ENCODE measurements at places on chromosomes 6 and 20. TPM values are rescaled to one million over a fixed set of nuclear protein-coding genes. Genes with fewer than 3 reads are reported as not detected.

The TP53TG5 gene
- polyA plus RNA-seq = 3.5 TPM

The CCN6 gene
- polyA plus RNA-seq = 0.17 TPM

The FHL5 gene
- not detected for polyA plus RNA-seq

DNA sequence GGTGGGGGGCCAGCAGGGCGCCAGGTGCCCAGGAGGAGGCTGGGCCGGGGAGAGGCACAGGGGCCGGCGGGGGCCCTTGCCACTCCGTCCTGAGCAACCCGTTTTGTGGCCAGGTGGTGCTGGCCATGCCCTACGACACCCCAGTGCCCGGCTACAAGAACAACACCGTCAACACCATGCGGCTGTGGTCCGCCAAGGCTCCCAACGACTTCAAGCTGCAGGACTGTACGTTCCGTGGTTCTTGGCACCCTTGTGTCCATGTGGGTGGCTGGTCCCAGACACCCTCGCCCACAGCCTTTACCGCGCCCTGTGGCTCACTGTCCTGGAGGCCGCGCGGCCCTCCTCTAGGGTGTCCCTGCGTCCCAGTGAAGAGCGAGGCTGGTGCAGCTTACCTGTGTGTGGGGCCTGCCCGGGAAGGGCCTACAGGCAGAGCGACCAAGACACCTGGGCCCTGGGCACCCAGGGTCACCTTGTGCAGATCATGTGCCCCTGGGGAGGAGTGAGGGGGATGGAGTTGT, 28.7 kb downstream of the PYGB start:
- no peaks in the 10 kb centered on the region for H3K27me3 ChIP-seq
- H3K4me3 ChIP-seq = no peak overlapping the region
- DNase-seq = no peak

DNA sequence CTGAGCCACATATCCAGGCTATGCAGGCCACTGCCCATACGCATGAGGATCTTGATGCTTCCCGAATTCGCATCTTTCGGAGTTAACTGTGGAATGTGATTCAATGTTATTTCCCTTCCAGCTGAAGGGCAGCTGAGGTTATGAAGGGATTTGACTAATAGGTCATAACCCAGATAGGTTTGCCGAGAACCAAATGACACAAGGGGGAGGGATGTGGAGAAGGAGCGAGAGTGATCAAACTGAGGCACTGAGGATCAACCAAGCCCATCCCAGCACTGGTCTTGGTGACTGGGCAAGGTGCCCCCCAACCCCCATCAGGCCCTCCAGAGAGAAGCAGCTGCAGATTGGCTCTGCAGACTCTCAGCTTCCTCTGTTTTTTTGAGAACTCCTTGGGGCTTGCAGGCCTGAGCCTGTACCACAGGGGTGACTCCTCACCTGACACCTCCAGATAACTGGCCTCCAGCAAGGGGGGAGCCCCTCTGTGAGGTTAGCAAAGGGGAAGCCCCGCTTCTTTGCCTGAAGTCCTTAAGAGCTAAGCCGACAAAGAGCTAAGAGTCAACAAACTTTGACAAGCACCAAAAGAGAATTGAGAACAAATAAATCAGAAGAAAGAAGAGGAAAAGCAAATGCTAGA, 185.9 kb downstream of the PDE7B start:
- DNase-seq = peak; percentile 76
- peaks cover 9% of the 10 kb centered on the region for H3K4me1 ChIP-seq
- peak overlapping the region; percentile 26 for H3K27ac ChIP-seq
- no peak overlapping the region for H3K4me3 ChIP-seq

DNA sequence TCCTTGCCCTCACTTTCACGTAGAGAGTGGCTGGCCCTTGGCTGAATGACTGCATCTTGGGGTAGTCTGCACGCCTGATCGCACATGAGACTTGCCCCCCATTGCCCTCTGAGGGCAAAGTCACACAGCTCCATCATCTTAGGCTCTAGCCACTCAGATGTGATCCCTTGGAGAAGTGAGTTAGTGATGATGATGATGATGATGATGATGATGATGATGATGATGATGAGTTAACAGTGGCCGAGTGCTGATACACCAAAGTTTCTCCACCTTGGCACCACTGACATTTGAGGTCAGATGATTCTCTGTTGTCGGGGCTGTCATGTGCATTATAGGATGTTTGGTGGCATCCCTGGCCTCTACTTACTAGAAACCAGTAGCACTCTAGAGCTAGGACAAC, 84.0 kb downstream of the PREX1 start:
- H3K27ac ChIP-seq = no peak overlapping the region
- DNase-seq = no peak
- no peaks in the 10 kb centered on the region for H3K36me3 ChIP-seq

DNA sequence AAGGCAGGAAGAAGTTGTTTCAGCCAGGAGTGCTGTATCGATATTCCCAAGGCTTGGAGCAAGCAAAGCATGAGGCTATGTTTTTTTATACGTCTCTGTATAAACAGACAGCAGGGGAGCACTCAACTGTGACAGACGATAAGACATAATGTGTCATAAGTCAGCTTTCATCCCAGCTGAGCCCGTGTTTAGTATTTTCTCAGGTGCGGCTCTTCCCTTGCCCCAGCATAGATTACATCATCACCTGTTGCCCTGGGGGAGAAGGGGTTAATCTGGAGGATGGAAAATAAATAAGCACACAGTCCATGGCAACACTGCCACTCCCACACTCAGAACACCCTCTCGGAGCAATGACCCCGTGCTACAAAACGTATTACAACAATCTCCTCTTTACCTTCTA, 22.1 kb upstream of the KCNK5 start:
- no peak overlapping the region for H3K4me3 ChIP-seq
- H3K27me3 ChIP-seq = no peaks in the 10 kb centered on the region
- no peaks in the 10 kb centered on the region for H3K4me1 ChIP-seq
- H3K36me3 ChIP-seq = no peaks in the 10 kb centered on the region
- DNase-seq = no peak

DNA sequence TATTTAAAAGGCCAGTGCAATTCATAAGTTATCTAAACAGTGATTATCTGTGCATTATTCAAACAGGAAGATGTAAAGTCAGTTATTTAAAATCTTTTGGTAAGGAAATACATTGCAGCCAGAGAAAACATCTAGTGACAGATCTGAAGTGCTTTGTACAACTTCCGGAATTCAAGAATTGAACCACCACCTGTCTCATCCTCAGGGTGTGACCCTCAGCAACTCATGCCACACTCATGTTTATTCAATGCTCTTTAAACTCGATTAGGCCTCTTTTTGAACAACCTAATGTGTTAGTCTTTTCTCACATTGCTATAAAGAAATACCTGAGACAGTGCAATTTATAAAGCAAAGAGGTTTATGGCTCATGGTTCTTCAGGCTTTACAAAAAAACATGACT, 62.6 kb upstream of the GGTLC1 start:
- no peak overlapping the region for H3K27ac ChIP-seq
- H3K36me3 ChIP-seq = no peaks in the 10 kb centered on the region
- H3K4me3 ChIP-seq = no peak overlapping the region
- DNase-seq = no peak
- H3K27me3 ChIP-seq = no peaks in the 10 kb centered on the region

The TXLNB gene
- 6.2 TPM for polyA plus RNA-seq

GRCh38 chr6:29528988-29529560, 30.5 kb downstream of the UBD start:
- no peaks in the 10 kb centered on the region for H3K27me3 ChIP-seq
- no peaks in the 10 kb centered on the region for H3K36me3 ChIP-seq
- DNase-seq = no peak
- H3K4me1 ChIP-seq = no peaks in the 10 kb centered on the region
- H3K4me3 ChIP-seq = no peak overlapping the region

The TM9SF4 gene
- polyA plus RNA-seq = 71.3 TPM

DNA sequence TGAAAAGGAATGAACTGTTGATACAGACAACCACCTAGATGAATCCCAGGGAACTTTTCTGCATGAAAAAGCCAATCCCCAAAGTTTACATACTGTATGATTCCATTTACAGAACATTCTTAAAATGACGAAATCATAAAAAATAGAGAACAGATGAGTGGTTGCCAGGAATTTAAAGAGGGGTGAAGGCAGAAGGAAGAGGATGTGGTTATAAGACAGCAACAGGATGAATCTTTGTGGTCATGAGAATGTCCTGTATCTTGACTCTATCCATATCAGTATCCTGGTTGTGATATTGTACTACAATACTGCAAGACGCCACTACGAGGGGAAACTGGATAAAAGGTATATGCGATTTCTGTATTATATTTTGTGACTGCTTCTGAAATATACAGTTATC, 70.1 kb upstream of the EMILIN3 start:
- H3K27me3 ChIP-seq = no peaks in the 10 kb centered on the region
- no peak for DNase-seq
- H3K4me3 ChIP-seq = no peak overlapping the region
- H3K36me3 ChIP-seq = peaks cover 50% of the 10 kb centered on the region
- H3K27ac ChIP-seq = no peak overlapping the region
- no peaks in the 10 kb centered on the region for H3K4me1 ChIP-seq

DNA sequence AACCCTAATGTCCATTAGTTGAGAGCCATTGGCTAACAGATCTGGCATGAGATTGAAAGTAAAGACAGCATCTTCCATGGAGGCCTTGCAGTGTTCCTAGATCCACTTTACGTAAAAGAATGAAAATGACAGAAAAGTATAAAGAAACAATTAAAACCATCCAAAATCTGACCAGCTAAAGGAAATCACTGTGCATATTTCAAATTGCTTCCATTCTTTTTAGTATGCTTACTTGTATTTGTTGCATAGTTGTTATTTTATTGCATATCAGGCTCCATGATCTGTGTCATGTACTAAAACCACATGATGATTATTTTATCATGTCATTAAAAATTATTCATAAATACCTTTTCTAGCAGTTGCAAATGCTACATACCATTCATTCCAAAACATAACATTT, 67.9 kb downstream of the GCLC start:
- no peak overlapping the region for H3K4me3 ChIP-seq
- H3K4me1 ChIP-seq = no peaks in the 10 kb centered on the region
- H3K36me3 ChIP-seq = no peaks in the 10 kb centered on the region
- no peak overlapping the region for H3K27ac ChIP-seq

DNA sequence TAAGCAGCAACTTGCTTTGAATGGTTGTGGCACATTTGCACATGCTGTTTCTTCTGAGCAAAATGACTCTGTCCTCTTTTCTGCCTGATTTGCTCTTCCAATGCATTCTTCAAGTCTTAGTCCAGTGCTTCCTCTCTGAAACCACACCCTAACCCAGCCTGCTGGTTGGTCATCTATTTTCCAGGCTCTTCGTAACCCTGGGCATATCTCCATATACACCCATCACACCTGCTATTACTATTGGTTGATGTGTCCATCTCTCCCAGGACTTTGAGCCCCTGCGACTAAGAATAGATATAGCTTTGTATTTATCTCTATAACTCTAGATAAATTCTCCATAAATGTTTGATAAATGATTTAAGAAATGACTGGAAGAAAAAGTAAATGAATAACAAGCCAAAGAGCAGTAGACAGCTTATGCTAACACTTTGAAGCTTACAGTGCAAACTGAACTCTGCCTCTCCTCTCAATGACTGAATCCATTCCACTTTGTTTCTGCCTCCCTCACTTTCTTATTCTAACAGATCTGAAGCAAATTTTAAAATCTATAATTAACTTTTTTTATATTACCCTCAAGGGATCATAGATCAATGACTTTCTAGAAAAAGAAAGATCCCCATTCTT, 59.7 kb upstream of the NT5E start:
- no peaks in the 10 kb centered on the region for H3K27me3 ChIP-seq
- no peaks in the 10 kb centered on the region for H3K4me1 ChIP-seq
- no peak for DNase-seq
- H3K36me3 ChIP-seq = no peaks in the 10 kb centered on the region
- H3K4me3 ChIP-seq = no peak overlapping the region

- peak; percentile 56 for DNase-seq
- peak within 1 kb of the TSS; percentile 75 for H3K27ac ChIP-seq
- H3K4me1 ChIP-seq = peaks cover 22% of the 10 kb centered on the region
- H3K36me3 ChIP-seq = no peaks in the 10 kb centered on the region
- peak within 1 kb of the TSS; percentile 68 for H3K4me3 ChIP-seq
- no peaks in the 10 kb centered on the region for H3K27me3 ChIP-seq
Observed at GRCh38 chr6:41780551-41781365, at the start of gene PRICKLE4. Gene PRICKLE4, plus strand, starts transcription at chr6:41780782. Its CDS starts 2,692 bp downstream, at chr6:41783474.

GRCh38 chr6:399785-400534, 8.4 kb downstream of the IRF4 start:
- no peak for DNase-seq
- no peak overlapping the region for H3K27ac ChIP-seq
- H3K27me3 ChIP-seq = peaks cover 38% of the 10 kb centered on the region

DNA sequence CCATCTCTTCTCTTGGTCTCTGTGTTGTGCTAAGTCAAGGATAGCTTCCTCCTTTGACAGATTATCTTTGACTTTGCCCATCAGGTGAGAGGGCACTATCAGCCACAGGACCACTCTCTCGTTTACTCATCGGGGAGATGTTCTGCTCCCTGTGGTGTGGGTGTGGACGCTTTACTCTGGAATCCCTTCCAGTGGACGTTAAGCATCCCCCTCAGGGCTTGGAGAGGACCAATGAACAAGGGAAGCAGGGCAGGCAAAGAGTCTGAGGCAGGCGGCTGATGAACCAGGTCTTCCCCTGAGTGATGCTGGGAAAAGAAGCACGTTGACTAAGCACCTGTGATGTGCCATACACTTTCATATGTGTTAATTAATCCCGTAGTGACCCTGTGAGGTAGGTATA, 21.0 kb upstream of the RNF24 start:
- H3K4me1 ChIP-seq = peaks cover 3% of the 10 kb centered on the region
- H3K36me3 ChIP-seq = no peaks in the 10 kb centered on the region
- no peaks in the 10 kb centered on the region for H3K27me3 ChIP-seq
- no peak overlapping the region for H3K4me3 ChIP-seq

DNA sequence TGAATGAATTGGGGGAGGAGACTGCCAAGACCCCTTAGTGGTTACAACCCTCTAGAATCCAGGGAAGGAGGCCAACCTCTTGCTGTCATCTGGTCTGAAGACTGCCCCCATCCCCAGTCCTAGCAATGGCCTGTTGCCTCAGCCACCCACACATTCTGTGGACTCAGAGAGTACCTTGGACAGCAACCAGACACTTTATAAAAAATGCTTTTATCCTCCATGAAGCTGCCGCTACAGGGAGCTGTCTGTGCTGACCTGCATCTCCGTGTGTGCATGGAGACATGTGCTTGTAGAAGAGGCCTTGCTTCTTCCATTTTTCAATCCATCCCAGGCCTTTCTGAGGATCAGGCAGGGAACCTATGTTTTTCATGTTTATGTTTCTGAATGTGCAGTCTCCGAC, 15.2 kb downstream of the CDH22 start:
- H3K4me1 ChIP-seq = no peaks in the 10 kb centered on the region
- no peaks in the 10 kb centered on the region for H3K27me3 ChIP-seq
- no peak overlapping the region for H3K27ac ChIP-seq
